ENCODE measurements at places on chromosomes 2 and 18.

DNA sequence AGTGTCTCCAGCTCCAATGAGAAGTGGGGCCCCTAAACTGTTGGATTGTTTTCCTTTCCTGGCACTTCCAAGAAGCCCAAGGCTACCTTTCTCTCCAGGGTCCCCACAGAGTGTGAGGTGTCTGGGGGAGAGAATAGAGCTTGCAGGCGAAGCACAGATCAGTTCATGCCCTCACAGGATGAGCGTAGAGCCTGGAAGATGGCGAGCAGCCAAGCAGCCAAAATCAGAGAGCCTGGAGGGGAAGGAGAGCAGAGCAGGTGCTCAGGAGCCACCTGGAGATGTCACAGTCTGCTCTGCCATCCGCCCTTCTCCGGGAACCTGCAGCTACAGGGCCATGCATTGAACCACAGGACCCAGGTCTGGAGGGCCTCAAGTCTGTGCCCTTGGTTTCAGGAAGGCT is 54.7 kb upstream of the TCF7L1 start:
- no peaks in the 10 kb centered on the region for H3K36me3 ChIP-seq
- no peak overlapping the region for H3K4me3 ChIP-seq
- DNase-seq = no peak
- H3K4me1 ChIP-seq = no peaks in the 10 kb centered on the region
- H3K27ac ChIP-seq = no peak overlapping the region

GRCh38 chr2:43490252-43490786 is 105.5 kb downstream of the THADA start:
- no peaks in the 10 kb centered on the region for H3K4me1 ChIP-seq
- H3K27ac ChIP-seq = peak overlapping the region; percentile 19
- no peaks in the 10 kb centered on the region for H3K36me3 ChIP-seq
- H3K27me3 ChIP-seq = no peaks in the 10 kb centered on the region
- no peak overlapping the region for H3K4me3 ChIP-seq

DNA sequence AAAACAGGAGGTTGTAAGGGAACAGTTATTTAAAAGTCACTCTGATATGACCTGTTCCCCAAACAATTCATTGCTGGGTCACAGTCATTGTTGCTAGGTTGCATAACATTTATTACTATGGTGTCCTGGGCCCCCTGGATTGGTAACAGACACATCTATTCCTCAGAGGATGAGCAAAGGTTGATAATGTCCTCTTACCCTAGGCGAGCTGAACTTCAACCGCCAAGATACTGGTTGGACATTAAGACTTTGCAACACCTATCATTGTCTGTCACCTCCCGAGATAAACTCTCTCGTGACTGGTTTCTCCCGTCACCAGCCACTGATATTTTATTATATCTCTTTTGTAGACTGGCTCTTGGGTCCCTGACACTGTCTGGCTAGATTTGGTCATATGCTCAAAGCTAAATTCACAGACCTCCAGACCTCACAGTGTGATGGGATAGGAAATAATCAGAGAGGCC is 361.3 kb downstream of the ZNF521 start:
- no peak for DNase-seq
- H3K4me3 ChIP-seq = no peak overlapping the region
- peaks cover 3% of the 10 kb centered on the region for H3K4me1 ChIP-seq
- H3K27me3 ChIP-seq = no peaks in the 10 kb centered on the region
- no peaks in the 10 kb centered on the region for H3K36me3 ChIP-seq

GRCh38 chr2:62801110-62801509 is 95.6 kb downstream of the EHBP1 start:
- H3K4me3 ChIP-seq = no peak overlapping the region
- no peaks in the 10 kb centered on the region for H3K36me3 ChIP-seq
- H3K27ac ChIP-seq = no peak overlapping the region
- H3K27me3 ChIP-seq = no peaks in the 10 kb centered on the region
- no peak for DNase-seq

- peak overlapping the region; percentile 98 for H3K27ac ChIP-seq
- H3K4me1 ChIP-seq = no peaks in the 10 kb centered on the region
- DNase-seq = no peak
- no peaks in the 10 kb centered on the region for H3K36me3 ChIP-seq
- no peak overlapping the region for H3K4me3 ChIP-seq
These were observed 845 bp downstream of the CFAP210 start for GRCh38 chr2:169693360-169693759.

DNA sequence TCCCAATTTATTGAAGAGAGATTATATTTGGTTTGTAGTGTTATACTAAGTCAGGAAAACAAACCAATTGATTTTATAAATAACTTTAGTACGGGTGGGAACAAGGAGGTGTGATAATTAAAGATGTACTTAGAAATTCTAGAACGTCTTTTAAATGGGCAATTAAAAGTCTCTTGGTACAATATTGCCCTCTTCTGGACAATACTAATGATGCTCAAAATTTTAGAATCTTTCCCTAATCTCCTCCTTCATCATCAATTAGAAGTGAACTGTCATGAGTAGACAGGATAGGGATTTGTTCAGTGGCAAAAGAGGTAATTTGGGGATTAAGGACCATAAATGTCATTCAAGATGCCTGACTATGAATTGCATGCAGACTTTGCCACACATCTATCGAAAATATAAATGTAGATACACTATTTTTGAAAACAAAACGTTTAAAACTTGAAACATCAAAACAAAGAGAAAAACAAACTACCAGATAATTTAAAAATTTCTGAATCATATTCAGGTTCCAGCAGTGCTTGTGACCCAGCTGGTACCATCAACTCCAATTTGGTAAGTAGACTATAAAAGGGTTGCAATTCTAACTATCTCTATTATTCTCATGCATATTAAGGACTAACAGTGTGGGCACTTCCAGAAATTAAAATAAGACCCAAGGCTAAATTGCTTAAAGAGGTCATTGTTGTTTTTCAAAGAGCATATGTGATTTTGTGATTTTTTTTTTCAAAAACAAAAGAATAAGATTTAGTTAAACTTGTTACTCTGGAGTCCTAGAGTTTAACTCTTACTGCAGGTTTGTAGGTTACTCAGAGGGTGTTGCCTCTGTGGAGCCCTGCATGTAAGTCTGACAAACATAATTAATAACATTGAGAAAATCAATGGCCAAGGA is 123.5 kb downstream of the LAMA3 start:
- H3K4me3 ChIP-seq = no peak overlapping the region
- no peaks in the 10 kb centered on the region for H3K4me1 ChIP-seq
- H3K27ac ChIP-seq = no peak overlapping the region
- no peaks in the 10 kb centered on the region for H3K27me3 ChIP-seq
- DNase-seq = no peak
- H3K36me3 ChIP-seq = no peaks in the 10 kb centered on the region

- no peak overlapping the region for H3K27ac ChIP-seq
- H3K36me3 ChIP-seq = no peaks in the 10 kb centered on the region
- no peak overlapping the region for H3K4me3 ChIP-seq
- no peak for DNase-seq
These were observed 208.0 kb downstream of the GBX2 start for GRCh38 chr2:235960011-235960715.

DNA sequence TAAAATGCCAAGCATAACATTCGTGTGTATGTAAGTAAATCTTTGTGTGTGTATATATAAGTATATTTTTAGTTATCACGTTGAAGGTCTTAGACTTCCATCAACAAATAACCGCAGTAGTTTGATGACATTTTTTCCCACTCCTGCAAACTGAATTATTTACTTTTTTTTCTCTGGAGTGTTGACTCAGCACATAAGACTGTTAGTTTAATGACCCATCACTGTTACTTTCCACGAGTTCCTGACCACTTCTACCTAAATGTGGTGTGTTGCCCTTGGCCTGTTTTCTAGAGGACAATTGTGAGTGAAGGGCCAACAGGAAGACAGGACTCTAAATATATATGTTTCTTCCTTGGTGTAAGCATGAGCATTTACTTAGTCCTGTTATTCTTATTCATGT is 71.3 kb upstream of the TXNDC2 start:
- DNase-seq = no peak
- no peak overlapping the region for H3K4me3 ChIP-seq
- no peaks in the 10 kb centered on the region for H3K36me3 ChIP-seq

GRCh38 chr2:162062559-162062958 is 11.5 kb downstream of the DPP4 start:
- H3K4me3 ChIP-seq = no peak overlapping the region
- no peaks in the 10 kb centered on the region for H3K4me1 ChIP-seq
- DNase-seq = no peak
- no peak overlapping the region for H3K27ac ChIP-seq

DNA sequence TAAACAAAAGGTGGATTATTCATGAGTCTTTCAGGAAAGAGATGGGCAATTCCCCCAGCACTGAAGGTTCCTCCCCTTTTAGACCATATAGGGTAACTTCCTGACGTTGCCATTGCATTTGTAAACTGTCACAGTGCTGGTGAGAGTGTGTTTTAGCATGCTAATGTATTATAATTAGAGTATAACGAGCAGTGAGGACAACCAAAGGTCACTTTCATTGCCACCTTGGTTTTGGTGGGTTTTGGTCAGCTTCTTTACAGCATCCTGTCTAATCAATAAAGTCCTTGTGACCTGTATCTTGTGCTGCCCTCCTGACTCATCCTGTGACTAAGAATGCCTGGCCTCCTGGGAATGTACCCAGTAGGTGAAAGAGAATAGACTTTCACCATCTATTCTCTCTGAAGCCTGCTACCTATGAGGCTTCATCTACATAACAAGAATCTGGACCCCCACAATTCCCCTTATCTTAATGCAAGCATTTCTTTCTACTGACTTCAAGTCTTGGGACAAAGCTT is 148.7 kb downstream of the CABLES1 start:
- peak overlapping the region; percentile 55 for H3K27ac ChIP-seq
- H3K27me3 ChIP-seq = no peaks in the 10 kb centered on the region
- no peaks in the 10 kb centered on the region for H3K36me3 ChIP-seq
- peaks cover 15% of the 10 kb centered on the region for H3K4me1 ChIP-seq

- no peaks in the 10 kb centered on the region for H3K4me1 ChIP-seq
- no peak overlapping the region for H3K27ac ChIP-seq
These were observed 27.6 kb upstream of the SOCS6 start for GRCh38 chr18:70261141-70261788.

DNA sequence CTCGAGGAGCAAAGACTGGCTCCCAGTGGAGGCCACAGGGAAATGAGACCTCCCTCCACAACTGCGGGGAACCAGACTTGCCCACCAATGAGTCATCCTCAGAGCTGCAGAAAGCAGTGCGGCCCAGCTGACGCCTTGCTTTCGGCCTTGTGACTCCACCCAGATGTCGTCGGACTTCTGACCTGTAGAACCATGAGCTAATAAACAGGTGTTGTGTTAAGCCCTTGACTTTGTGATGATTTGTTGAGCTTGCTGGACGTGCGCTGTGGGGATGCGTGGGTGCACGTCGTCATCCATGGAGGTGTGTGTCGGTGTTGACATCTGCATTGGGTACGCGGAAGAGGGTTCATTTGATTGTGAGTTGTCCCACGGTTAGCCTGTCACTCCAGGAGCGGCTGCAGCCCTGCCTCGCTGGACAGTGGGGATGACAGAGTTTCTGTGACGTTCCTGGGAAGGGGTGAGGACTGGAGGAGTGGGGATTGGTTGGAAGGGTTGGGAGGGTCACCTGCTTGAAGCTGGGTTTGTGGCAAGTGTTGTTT is 154.1 kb downstream of the SH3BP4 start:
- DNase-seq = no peak
- H3K4me1 ChIP-seq = no peaks in the 10 kb centered on the region
- H3K27me3 ChIP-seq = no peaks in the 10 kb centered on the region
- no peak overlapping the region for H3K4me3 ChIP-seq

DNA sequence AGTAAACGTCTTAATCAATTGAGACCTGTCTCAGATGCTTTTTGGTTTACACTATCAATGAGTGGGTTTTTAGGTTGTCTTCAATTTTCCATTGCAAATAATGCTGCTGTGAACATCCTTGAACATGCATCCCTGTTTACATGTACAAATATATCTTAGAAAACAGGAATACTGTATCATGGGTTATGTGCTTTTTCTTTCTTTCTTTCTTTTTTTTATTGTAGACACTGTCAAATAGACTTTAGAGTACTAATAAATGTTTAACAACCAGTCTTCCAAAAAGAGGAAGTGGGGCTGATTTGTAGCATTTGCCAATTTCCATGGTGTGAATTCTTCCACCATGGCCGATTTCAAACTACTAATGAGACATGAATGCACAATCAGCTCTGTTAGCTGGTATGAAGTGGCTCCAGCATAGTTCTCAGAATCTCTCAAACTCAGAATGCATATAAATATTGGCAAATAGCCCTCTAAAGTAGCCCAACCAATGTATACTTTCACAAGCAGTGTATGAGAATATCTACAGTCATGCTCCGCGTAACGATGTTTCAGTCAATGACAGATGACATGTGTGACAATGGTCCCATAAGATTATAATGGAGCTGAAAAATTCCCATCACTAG is 50.3 kb upstream of the B3GNT2 start:
- no peaks in the 10 kb centered on the region for H3K27me3 ChIP-seq
- H3K36me3 ChIP-seq = no peaks in the 10 kb centered on the region
- no peak overlapping the region for H3K27ac ChIP-seq
- no peak overlapping the region for H3K4me3 ChIP-seq
- no peak for DNase-seq

- H3K27me3 ChIP-seq = no peaks in the 10 kb centered on the region
- H3K4me1 ChIP-seq = no peaks in the 10 kb centered on the region
- H3K36me3 ChIP-seq = no peaks in the 10 kb centered on the region
- no peak overlapping the region for H3K27ac ChIP-seq
- DNase-seq = no peak
- H3K4me3 ChIP-seq = no peak overlapping the region
These were observed 97.1 kb upstream of the RMDN2 start for GRCh38 chr2:37827911-37828511.

DNA sequence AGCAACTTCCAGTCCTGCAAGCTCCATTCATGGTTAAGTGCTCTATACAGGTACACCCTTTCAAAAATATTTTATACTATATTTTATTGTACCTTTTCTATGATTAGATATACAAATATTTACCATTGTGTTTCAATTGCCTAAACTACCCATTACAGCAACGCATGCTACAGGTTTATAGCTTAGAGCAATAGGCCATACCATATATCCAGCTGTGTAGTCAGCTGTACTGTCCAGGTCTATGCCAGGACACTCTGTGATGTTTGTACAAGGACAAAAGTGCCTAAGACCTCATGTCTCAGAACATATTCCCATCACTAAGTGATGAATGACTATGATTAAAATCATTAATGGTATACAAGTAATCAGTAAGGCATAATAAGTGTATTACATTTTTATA is 368.7 kb downstream of the CMPK2 start:
- no peaks in the 10 kb centered on the region for H3K27me3 ChIP-seq
- H3K4me3 ChIP-seq = no peak overlapping the region
- H3K36me3 ChIP-seq = no peaks in the 10 kb centered on the region

GRCh38 chr2:185384822-185385560 is 353.6 kb upstream of the FSIP2 start:
- no peak overlapping the region for H3K27ac ChIP-seq
- H3K4me3 ChIP-seq = no peak overlapping the region
- no peaks in the 10 kb centered on the region for H3K36me3 ChIP-seq
- DNase-seq = no peak

- peaks cover 25% of the 10 kb centered on the region for H3K27me3 ChIP-seq
- no peak for DNase-seq
- no peak overlapping the region for H3K27ac ChIP-seq
- H3K36me3 ChIP-seq = no peaks in the 10 kb centered on the region
- no peak overlapping the region for H3K4me3 ChIP-seq
- no peaks in the 10 kb centered on the region for H3K4me1 ChIP-seq
These were observed 5.5 kb upstream of the ST8SIA3 start for GRCh38 chr18:57346876-57347275.

Measured in breast epithelium (tissue), 4 donors.